ENCODE measurements at places on chromosomes 1 and 21.

- no peak for DNase-seq
Observed at GRCh38 chr1:162391790-162392563, 10.4 kb downstream of the C1orf226 start.

GRCh38 chr1:116777831-116778830, 23.9 kb downstream of the CD2 start:
- DNase-seq: no peak

DNA sequence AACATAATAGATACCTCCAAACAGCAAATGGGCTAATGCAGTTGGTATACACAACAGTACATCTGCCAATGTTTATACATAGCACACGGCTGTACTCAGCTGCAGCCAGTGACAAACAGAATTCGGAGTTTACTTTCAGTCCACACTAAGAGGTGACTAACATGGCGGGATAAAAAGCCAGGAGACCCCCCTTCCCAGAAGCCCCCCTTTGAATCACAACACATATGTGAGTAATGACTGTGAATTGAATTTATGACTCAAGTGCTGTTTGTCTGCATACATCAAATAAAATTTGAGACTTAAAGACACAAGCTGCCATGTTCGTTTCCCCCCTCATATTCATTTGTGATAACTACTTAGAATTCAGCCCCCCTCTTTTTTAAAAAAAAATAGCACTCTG, 113.2 kb downstream of the RUNX1 start:
- no peak for DNase-seq

- no peak for DNase-seq
Observed at GRCh38 chr1:103937763-103938357, 188.2 kb downstream of the AMY1C start.

GRCh38 chr1:228308628-228309325, 97.9 kb downstream of the TRIM11 start:
- DNase-seq: no peak

- DNase-seq: no peak
Observed at GRCh38 chr1:39777306-39777705, 6.2 kb upstream of the OXCT2 start.

- no peak for DNase-seq
Observed at GRCh38 chr1:20913242-20913641, 126.1 kb upstream of the HP1BP3 start.

DNA sequence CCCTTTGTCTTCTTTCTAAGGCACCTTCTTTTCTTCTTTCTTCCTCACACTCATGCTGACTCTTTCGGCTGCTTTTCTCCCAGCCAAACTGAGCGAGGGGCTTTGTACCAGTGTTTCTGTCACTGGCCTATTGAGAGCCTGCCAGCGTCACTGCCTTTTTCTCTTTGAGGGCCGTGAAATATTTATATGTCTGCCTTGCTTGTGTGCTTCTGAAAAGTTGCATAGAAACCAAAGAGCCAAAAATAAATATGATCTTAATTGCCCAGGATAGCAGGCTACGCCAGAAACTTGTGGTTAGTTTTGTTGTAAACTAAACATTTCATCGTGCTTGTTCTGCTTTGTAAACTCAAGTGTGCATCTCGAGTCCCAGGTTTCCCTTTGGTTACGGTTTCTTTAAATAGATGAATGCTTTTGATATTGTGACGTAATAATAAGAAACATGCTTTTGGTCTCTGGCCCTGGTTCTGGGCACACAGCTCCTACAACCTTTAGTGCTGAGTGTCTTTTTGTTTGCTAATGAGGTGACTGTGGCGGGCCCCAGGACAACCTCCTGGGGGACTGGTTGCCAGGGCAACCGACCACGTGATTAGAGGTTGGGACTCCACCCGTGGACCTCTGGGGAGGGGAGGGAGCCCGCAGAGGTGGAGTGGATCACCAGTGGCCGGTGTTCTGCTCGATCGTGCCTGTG, 10.8 kb downstream of the SLC37A1 start:
- DNase-seq: no peak

GRCh38 chr1:229150518-229150917, 120.4 kb upstream of the RAB4A start:
- DNase-seq: no peak

- no peak for DNase-seq
Observed at GRCh38 chr1:118047006-118047649, 117.6 kb downstream of the WDR3 start.

DNA sequence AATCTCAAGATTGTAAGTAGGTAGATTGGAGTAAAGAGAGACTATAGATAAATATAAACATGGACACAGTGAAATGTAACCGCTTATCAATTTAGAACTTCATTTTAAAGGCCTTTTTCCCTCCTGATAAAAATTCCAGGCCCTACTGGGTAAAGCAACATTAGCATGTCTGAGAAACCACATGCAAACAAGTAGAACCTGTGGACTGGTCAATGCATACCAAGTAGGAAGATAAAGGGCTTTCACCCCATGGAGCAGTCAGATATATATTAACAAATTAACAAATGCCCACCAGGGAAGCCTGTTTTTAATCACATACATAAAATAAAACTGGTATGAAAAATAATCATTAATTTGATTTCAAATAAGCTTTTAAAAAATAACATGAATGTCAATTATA, 8.1 kb downstream of the DPH5 start:
- no peak for DNase-seq

DNA sequence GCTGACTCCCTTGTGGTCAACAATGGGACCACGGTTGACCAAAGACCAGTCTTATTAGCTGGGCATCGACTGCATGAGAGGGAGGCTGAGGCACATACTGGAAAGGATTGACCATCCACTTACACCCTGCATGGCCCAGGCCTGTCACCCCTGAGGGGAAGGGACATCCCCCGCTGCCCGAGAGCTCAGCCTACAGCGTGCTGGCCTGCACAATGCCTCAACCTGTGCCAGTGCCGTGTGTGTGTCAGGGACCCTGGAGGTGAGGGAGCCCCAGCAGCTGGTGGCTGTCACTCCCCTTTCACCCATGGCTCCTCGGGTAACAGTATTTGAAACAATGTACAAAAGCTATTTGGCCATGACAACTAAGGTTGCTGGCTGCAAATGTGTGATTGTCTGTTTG, 67.3 kb downstream of the SLC35F3 start:
- DNase-seq: no peak

DNA sequence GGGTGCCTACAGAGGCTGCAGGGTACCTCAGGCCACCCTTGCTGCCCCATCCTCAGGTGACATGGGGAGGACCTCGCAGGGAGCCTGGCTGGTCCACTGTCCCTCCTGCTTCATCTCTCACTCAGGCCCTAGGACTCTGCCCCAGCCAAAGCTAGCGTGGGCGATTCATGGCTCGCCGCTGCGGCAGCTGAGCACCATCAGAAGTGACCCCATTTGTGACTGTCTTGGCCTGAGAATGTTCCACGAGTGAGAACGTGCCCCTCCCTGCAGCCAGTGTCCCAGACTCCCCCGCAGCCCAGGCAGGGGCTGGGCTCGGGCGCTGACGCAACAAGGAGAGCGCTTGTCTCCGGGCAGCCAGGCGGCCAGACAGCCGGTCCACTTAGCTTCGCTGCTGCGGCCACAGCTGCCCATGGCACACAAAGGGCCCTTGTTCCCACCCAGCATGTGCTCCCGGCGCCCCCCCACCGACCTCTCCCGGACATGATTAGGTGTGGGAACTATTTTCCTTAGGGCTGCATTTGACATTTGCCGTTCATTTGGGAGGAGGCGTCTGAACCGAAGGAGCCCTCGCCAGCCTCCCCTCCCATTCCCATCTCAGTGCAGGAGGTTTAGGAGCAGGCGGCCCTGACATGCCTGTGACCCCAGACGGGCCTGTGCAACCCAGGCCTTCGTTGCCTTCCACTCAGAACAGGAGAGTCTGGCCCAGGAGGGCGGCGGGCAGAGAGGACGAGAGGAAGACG, 19.3 kb upstream of the POFUT2 start:
- no peak for DNase-seq

- no peak for DNase-seq
Observed at GRCh38 chr1:180542838-180543145, 16.0 kb upstream of the OVAAL start.

Measured in T-helper 2 cell (primary cell).